Stimulated activated CD8-positive, alpha-beta memory T cell treated with anti-CD3 and anti-CD28 coated beads, Interleukin-15, amount 100 ng/mL, for 24 hours (primary cell): ENCODE measurements at places on chromosomes 2 and 18.

- no peak for DNase-seq
These were observed 10.1 kb upstream of the NARS1 start for GRCh38 chr18:57631697-57632096.

DNA sequence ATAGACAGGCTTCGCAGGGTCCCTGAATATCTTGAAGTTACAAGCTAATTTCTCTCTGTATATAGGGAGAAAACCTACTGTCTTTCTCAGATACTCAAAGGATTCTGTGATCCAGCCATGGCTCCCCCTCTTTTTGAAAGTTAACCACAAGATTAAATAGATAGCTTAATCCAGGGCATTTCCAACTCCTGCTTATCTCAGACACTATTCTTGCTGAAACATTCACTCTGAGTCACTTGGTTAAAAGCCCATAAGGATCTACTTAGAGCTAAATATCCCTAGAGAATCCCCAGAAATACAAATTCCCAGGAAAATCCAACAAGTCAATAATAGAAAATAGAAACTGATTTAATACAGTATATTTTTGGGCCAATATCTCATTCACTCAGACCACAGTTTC is 179.1 kb upstream of the LYPD1 start:
- no peak for DNase-seq

- no peak for DNase-seq
These were observed 159.4 kb downstream of the PIK3C3 start for GRCh38 chr18:42114310-42114943.

DNA sequence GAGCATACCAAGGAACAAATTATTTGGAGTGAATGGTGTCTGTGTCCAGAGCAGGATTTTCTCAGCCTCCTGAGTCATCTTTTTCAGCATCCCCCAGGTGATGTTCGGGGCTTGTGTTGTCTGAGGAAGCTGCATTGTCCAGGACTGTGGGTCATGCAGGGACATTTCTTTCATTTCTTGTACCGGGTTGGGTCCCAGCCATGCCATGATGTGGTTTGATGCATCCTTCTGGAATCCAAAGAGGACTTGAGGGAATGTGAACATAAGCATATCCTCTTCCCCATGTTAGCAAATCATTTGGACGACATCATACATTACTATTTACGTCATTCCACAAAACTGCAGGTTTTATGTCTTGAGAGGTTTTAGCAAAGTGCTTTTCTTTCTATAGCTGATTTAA is 797.8 kb downstream of the CCDC85A start:
- no peak for DNase-seq

DNA sequence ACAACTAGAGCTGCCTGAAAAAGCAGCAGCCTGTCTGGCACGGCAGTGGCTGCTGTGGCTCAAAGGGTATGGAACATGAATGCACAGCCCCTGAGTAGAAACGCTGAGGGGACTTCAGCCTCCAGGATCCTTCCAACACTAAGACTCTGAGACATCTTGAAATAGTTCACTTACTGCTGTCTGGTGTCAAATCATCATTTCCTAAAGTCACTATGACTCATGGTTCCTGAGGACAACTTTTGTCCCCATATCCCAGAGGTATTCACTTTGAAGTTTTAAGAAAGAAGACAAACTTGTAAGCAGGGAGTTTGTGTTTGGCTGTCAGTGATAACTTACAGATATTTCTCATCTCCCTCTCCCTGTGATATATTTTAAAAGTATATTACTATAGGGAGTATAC is 33.3 kb upstream of the NEB start:
- DNase-seq = no peak

DNA sequence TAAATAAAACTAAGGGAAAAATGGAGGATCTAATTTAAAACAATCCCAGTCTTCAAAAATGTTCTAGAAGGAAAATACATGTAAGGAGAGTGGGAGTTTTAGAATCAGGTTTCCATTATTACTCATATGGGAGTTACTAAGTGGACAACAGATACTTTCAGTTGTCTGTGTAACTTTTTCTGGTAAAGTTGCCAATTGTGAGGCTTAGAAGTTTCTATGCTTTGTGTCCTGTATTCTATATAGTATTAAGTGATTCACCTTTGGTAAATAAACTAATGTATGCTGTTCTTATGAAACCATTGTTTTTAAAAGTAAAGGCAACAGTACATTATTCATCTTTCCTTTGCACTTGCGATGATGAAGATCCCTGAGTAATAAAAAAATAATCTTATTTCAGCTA is 274.9 kb downstream of the NR4A2 start:
- DNase-seq = no peak

- DNase-seq = no peak
These were observed 10.0 kb downstream of the FOXI3 start for GRCh38 chr2:88442473-88442872.

GRCh38 chr2:55151733-55152433 is 80.2 kb downstream of the CLHC1 start:
- DNase-seq = no peak

- no peak for DNase-seq
These were observed 27.9 kb upstream of the ASNSD1 start for GRCh38 chr2:189633392-189633811.

DNA sequence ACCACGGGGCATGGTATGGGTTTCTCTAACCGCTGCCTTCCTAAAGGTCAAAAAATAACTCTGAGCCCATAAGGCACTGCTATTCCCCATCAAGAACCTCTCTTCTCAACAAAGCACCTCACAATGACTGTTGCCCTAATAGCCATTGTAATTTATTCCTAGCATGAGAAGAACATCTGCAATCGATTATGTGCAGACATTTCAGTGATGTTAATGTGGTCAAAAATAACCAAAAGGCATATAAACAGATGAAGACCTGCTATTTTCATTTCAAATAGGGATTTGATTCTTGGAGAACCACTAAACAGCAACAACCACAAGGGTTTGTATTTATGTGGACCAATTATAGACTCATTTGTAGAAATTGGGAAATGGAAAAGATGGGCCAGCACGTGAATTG is 356.6 kb downstream of the FBXO15 start:
- DNase-seq = no peak

GRCh38 chr2:205706769-205707381 is 24.6 kb downstream of the NRP2 start:
- DNase-seq = no peak

DNA sequence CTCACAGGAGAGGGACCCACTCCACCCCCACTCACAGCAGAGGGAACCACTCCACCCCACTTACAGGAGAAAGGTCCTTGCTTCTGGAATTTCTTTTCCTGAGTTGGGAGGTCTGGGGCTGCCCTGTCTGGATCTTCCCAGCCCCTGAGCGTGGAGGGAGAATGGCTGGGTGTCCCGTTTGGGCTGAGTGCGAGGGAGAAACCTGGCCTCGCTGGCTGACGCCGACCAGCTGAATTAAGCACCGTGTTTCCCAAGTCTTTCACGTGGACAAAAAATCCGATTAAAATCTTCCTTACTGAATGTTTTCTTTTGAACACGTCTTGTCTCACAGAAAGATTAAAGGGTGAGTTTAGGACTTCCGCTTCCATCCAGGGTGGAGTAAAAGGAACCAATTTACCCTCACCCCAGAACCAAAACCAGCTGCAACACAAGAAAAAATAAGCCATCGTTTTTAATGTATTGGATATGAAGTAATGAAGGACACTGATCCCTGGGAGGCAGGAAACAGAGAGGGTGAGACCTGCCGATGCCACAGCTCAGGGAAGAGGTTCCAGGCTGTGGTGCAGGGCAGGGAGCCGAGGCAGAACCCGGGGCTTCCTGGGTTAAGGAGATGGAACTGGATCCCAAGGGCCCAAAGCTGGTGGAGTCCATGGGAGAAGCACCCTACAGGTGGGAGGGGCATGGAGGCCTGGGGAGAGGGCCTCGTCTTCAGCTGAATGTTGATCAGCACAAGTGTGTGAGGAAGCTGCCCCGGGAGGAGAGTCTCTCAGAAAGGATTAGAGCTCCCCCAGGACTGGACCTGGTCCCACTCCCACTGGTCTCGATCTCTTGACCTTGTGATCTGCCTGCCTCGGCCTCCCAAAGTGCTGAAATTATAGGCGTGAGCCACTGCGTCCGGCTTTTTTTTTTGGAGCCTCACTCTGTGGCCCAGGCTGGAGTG is 60.3 kb downstream of the RTP5 start:
- DNase-seq = no peak

- DNase-seq = no peak
These were observed 30.9 kb downstream of the CENPO start for GRCh38 chr2:24824071-24824588.

DNA sequence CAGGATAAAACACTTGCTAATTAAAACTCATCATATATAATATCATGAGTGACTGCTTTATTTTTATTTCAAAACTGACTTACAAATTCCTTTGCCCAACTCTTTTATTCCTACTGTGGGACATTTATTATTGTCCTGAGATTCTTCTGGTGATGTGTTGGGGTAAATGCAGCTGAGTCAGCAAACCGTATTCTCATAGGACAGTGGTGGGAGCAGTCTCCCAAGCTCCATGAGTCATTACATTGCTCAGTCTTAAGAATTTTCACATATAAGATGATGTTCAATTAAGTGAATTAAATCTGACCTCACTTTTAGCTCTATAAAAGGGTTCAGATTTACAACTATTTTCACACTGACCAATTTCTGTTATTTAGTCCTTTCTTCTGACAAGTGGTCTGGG is 1530.7 kb downstream of the LRP1B start:
- no peak for DNase-seq

GRCh38 chr2:68216454-68217310 is 35.6 kb downstream of the PPP3R1 start:
- DNase-seq = no peak

DNA sequence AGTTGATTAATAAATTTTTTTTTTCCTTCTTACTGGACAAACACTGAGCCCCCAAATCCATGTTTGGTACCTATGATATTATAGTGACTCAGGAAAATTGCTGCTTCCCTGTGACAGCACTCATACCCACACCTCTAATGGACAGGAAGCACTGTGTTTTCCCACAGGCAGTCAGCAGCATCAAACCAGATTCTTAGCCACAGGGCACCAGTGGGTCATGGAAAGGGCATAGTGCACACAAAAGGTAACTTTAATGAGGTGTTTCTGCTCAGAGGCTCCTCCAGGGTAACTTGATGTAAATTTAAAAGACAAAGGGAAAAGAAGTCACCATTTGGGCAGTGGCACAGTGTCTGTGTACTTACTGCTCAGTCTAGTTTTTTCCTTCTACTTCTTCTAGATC is 34.1 kb downstream of the SERPINB11 start:
- no peak for DNase-seq

DNA sequence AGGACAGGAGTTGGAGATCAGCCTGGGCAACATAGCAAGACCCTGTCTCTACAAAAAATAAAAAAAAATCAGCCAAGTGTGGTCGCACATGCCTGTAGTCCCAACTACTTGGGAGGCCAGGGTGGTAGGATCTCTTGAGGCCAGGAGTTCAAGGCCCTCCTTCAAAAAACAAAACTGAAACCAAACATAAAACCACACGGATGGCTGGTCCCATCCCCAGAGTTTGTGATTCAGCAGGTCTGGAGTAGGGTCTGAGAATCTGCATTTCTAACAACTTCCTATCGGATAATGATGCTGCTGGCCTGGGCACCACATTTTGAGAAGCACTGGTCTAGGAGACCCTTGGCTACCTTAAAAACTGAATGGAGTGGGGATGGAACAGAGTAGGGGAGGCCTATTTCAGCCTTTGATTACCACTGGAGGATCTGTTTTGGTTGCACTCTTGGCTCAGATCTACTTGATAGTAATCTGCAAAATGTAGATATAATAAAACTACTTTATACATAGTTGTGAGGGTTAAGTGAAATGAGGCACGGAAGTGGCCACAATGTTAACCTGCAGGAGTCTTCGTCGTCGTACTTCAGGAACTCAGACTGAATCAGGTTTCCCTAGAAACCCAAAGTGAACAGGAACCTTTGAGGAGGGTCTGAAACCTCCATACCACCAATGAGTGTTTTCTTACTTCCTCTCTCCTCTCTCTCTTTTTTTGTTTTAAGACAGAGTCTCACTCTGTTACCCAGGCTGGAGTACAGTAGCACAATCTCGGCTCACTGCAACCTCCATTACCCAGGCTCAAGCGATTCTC is 25.5 kb upstream of the NFE2L2 start:
- no peak for DNase-seq

DNA sequence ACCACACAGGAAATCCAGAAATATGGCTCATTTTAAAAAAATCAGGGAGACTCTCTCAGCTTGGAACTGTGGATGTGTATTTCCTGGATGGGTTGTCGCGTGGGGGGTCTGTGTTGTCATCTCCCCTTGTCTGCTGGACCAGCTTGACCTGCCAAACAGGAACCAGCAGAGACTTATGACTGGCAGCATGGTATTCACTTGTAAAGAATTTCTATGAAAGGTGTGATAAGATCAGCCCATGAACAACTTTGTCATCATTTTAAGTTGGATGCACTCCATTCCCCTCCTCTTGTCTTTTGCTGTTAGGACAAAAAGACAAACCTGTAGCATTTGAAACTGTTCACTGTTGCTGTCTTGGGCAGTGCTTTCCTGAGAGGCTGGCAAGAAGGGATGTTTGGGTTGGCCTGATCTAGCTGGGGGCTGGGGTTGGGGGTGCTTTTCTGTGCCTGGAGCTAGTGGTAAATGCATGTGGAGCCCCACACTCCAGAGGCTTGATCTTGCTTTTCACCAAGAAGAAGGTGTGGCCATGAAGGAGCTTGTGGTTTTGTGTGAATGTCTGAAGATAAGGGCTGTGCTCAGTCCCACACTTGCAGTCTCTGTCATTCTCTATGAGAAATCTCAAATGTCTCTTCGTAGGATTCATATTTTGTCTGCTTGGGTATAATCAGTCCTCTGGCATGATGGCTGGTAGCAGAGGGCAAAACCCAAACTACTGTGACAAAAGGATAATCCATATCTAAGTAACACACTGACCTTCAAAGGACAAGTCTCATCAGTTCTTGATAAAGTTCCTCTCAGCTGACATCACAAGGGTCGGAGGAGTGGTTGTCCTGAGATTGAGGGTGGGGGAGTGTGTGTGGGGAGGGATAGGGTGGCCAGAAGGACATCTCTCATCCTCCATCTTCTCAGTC is 39.0 kb downstream of the RALB start:
- DNase-seq = no peak

DNA sequence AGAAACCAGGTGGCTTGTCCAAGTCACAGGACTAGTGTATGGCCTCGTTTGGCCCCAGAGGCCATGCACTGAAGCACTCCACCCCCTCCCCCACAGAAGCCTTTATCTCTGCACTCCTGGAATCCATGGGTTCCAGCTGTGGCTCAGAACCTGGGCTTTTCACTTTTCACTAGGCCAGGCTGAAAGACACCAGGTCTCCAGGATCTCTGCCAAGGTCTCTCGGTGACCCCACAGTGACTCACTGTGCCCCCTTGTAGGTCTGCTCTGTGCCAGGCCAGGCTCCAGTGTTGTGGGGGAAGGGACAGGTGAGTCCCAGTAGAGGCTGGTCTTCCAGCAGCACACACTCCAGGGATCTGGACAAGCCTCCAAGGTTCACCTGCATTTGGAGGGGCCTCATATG is 31.0 kb upstream of the GLI2 start:
- no peak for DNase-seq

DNA sequence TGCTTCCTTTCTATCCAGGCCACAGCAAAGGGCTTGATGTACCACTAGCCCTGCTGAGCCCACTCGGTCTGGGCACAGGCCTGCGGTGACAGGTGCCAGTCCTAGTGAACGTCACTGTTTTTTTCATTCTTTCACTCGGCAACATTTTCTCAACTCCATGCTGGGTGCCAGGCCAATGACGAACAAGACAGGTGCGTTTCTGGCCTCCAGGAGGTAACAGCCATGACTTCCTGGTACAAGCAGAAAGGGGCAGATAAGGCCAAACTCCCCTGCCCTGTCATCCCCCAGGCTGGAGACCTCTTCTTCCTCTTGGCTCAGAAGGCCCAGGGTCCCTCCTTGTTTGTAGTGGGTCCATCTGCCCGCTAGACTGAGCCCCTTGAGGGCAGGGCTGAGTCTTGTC is 55.7 kb upstream of the OTOF start:
- DNase-seq = no peak
